HCT116 (cell line): ENCODE measurements at places on chromosomes 12 and 14. TPM values are rescaled to one million over a fixed set of nuclear protein-coding genes. Genes with fewer than 3 reads are reported as not detected.

PMEL gene
- total RNA-seq, result 5.8 TPM

DNA sequence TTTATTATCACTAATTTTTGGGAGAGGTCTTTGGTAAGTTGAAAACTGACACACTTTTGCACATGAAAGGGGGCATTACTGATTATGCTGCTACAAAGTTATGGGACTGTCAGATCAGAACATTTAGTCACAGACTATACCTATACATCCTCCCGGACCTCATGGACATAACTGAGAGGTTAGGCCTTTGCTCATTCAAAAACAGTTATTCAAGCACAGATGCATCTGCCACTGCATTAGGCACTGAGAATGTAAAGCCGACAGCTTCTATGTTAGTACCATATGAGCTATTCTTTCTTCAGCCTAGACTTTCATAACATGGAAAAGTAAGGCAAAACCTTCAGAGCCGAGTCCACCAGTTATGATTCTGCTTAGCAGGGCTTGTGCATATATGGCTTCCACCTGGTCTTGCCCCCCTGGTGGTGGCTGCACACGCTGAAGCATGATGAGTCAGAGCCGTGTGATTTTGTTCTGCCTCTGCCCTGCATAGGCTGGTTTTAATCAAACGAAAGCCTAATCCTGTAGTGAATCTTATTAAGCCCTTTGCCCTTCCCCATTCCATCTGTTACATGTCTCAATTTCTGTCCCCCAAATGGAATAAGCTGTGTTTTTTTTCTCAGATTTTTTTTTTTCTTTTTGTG is 21.8 kb upstream of the RNU6-8 start:
- DNase-seq, result no peak

- DNase-seq, result no peak
These were observed 60.9 kb upstream of the PSMA6 start for GRCh38 chr14:35231207-35231760.

FGF23 gene
- not detected for total RNA-seq

GRCh38 chr12:94073441-94074051 is 74.8 kb upstream of the PLXNC1 start:
- DNase-seq, result no peak

DNA sequence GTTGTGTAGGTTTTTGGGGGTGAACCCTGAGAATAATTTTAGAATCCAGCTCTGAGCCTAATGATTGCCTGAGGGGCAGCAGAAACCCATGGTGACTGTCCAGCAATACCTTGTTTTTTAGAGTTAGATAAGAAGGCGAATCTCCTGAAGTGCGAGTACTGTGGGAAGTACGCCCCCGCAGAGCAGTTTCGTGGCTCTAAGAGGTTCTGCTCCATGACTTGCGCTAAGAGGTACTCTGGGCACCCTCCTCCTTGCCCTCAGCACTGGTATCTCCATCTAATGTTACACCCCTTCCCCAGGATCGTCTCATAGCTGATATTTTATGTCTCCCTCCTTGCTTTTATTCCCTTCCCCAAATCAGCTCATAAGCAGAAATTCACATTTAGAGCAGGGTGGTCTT is 12.7 kb downstream of the M6PR start:
- DNase-seq, result no peak

- DNase-seq, result peak; percentile 82
These were observed 54.3 kb downstream of the GALNT9 start for GRCh38 chr12:132275110-132275531.

DNA sequence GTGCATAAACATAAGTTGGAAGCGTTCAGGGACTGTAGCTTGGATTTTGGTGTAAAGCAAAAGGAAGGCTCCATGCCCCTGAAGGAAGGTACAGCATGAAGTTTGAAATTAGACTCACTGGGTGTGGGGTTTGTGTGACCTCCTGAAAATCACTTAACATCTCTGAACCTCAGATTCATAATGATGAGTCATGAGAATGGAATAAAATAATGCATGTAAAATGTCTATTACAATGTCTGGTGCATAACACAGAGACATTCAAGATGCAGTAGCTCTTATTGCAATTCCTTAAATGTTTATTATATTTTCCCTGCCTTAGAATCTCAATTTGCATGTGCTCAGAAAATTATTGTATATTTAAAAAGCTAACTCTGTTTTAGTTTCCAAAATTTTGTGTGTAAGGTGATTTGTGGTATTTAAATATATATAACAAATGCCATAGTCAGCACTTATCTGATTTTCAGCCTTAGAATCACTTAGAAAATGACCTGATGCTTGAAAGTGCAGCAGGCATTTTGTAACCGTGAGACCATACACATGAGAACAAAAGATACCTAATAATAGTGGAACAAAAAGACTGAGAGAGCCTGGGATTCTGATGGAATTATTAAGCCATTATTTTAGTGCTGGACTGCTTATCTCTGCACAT is 66.3 kb downstream of the E2F7 start:
- DNase-seq, result no peak

- no peak for DNase-seq
These were observed 30.8 kb upstream of the ZFP36L1 start for GRCh38 chr14:68823434-68824206.

GRCh38 chr14:92677087-92677668 is 71.2 kb downstream of the LGMN start:
- no peak for DNase-seq

GRCh38 chr12:67161322-67161918 is 107.7 kb upstream of the CAND1 start:
- no peak for DNase-seq

PTCSC3 gene
- not detected for total RNA-seq

DNA sequence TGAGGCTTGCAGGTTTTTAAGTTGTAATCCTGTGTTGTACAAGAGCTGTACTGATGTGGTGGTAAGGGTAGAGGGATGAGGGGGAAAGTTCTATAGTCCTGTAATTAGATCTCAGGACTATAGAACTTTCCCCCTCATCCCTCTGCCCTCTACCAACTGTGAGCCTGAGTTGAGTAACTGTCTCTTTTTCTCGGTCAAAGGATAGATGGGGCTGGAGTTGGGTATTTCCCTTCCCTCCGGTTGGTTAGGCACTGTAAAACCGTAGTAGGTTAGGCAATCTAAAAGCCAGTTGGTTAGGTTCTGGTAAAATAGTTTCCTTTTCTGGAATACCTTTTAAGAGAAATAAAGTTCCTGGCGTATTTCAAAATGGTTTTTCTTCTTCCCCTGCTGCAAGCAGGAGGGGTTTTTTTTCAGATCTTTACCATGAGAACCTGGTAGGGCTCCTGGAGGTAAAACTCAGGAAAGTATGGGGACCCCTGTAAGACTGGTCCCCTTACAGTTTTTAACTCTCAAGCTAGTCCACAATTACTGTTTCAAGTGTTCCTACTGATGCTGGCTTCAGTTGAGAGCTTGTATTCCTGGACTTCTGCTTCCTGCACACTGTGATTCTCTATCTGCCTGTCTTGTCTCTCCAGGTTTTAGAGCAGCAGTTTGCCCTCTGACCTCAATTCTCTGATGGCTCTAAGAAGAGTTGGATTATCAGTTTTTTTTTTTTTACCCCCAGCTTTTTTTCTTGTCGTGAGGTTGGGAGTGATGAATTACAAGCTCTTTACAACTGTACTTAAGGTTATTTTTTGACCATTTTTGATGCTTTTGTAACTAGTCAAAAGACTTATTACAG is 58.7 kb downstream of the FUT8 start:
- DNase-seq, result no peak

DNA sequence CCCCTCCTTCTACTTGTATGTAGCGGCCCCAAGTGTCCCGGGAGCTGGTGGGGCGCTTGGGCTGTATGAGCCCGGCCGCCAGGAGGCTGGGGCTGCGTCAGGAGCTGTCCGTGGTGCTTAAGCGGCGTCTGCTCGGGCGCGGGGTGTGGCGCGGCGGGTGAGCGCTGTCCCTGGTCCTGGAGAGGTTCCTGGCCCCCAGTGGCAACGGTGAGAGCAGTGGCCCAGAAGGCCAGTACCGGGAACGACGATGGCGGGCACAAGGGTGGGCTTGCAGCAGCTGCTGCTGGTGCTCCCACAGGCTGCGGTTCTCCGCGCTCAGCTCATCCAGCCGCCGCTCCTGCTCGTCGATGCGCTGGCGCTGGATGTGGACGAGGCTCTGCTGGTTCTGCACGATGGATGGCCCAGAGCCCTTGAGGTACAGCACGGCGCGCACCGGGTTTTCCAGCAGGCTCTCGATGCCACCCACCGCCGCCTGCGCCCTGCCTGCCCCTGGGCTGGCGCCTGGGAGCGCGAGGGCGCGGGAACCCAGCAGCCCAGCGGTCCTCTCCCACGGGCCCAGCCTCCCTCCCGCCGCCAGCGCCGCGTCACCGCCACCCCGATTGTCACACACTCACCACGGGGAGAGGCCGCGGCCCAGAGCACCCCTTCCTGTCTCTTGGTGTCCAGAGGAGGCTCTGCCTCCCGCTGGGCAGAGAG is 41.9 kb upstream of the FKBP4 start:
- DNase-seq, result peak; percentile 16

- no peak for DNase-seq
These were observed 17.6 kb downstream of the CCDC88C start for GRCh38 chr14:91399868-91400640.

GRCh38 chr14:81953419-81953818 is 419.8 kb upstream of the SEL1L start:
- DNase-seq, result no peak

GRCh38 chr12:51592034-51592705 is 1.1 kb downstream of the SCN8A start:
- DNase-seq, result no peak

DNA sequence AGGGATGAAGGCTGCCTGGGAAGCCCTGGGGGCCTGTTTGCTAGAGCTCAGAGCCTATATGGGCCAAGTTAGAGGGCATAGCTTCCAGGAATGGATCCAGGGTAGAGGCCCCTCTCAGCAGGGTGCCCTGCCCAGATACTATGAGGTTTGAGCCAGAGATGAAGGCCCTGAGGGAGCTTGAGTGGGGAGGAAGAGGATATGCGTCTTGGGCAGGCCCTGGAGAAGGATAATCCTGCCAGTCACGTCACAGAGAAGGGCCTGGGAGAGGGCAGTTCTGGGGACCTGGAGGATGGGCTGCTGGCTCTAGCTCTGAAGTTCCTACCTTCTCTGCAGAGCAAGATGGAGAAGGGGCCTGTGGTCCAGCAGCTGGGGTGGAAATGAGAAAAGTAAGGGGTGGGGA is 5.9 kb upstream of the CACNB3 start:
- no peak for DNase-seq

- no peak for DNase-seq
These were observed 155.2 kb downstream of the TTC7B start for GRCh38 chr14:90660865-90661570.

- DNase-seq, result no peak
These were observed 1.3 kb downstream of the NAA30 start for GRCh38 chr14:57391517-57392195.

- no peak for DNase-seq
These were observed at the start of gene PTPRO for GRCh38 chr12:15322164-15323061. Gene PTPRO (plus strand): TSS chr12:15322508.

ADGRD1 gene
- total RNA-seq, result 0.44 TPM

MYH6 gene
- total RNA-seq, result not detected

SPTB gene
- 4.2 TPM for total RNA-seq

GRCh38 chr12:52180971-52181628 is 10.7 kb downstream of the KRT80 start:
- no peak for DNase-seq

DNA sequence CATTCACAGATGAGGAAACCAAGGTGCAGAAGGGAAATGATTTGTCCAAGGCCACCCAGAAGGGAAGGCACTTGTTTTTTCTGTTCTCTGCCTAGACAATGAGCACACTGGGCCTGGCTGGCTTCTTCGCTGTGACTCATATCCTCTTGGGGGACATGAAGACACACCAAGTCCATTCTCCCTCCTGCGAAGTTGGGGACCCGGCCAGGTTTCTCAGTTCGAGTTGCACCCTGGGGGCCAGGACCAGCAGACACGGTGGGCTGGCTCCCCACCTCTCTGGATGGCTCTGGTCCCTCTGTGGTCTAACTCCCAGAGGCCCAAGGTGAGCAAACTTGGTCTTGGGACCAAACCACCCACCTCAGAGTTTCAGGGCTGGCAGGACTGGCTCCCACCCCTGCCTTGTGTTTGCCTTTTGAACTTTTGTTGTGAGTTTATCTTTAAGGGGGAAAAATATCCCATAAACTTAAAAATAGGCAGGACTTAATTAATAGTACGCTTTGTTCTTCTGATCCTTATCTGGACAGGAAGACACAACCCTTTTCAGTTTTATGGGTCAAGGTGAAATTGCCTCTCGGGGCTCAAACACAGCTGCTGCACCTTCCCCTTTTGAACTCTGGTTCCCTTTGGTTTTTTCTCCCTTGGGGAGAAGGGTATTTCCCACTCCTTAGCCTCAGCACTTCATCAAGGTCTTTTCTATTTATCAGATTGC is 9.0 kb upstream of the MLEC start:
- no peak for DNase-seq

DNA sequence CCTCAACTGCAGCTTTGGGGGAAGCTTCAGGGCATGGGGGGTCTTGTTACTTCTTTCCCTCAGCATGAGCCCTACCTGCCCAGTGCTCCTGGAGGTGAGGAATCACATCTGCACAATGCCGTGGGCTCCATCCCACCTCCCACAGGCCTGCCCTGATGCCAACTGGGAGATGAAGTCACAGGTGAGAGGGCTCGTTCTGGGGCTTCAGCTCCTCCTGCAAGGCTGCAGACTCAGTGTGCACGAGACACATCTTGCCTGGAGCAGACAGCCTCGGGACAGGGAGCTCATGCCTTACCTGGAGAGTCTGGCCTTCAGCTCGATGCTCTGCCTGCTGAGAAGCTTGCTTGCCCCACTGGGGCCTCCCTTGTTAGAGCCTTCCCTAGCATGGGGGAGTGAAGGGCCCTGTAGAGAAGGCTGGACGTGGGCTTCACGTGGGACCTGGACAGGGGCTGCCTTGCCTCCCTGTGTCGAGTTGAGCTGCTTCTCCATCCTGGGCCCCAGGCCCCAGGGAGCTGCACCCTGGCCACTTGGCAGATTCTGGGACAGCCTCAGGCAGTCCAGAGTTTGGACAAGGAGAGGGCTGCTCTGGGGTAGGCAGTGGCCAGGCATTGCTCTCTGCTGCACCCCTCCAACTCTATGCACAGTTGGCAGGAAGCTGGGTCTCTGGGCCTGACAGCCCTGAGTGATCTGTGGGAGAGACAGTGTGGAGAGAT is 171.4 kb downstream of the KIF26A start:
- DNase-seq, result no peak

- no peak for DNase-seq
These were observed 97.1 kb downstream of the TNFAIP2 start for GRCh38 chr14:103220134-103220981.

GRCh38 chr12:107515446-107515958 is 170.1 kb upstream of the PWP1 start:
- peak; percentile 51 for DNase-seq

- peak; percentile 39 for DNase-seq
These were observed 15.8 kb upstream of the ANKRD9 start for GRCh38 chr14:102525219-102525928.

- no peak for DNase-seq
These were observed 185.9 kb downstream of the PPM1H start for GRCh38 chr12:62748941-62749468.

CLEC6A gene
- total RNA-seq, result not detected

TM9SF1 gene
- 35.2 TPM for total RNA-seq

DNA sequence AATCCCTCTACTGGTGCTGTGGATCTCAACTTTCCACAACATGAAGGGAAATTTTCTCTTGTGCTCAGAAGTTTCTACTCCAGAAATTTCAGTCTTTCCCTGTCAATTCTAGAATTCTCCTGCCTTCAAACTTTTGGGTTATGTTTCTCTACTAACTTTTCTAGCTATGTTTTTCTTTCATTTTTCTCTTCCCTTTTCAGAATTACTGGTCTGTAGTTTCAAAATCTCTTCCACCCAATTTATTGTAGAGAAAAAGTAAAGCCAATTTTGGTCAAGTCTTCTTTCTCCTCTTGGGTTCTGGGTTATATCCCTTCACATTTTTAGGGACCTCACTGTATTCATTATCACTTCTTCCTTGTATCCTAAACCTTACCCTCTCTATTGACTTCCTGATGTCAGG is 18.9 kb downstream of the CNTN1 start:
- no peak for DNase-seq

- peak; percentile 22 for DNase-seq
These were observed 294.3 kb downstream of the APAF1 start for GRCh38 chr12:98939350-98939749.
